Astrocyte of the spinal cord (primary cell): ENCODE measurements at places on chromosomes 6 and 20.

DNA sequence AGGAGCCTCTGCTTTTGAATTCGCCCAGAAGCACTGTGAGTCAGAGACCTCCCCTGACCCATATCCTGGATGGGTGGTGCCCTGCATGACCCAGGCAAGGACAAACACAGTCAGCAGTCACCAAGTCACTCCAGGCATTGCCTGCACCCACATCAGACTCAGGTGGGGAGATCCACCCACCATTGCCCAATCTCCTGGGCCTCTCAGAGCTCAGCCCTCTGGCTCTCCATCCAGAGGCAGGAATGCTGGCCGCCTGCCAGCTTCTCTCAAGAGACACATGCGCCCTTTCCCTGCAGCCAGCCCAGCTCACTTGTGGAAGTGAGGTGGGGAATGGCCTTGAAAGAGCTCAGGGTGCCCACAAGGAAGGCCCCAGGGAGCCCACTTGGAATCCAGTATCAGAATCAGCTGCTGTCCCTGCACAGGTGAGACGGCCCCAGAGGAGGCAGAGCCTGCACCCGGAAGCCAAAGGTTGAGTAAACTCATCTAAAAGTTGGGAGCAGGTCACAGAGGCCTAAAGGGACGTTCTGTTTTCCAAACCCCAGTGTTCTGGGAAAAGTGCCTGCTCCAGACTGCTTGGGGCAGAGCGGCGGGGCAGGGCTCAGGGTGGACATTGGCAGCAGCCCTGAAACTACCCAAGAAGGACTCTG, 129.8 kb downstream of the PREX1 start:
- peak; percentile 71 for DNase-seq

DNA sequence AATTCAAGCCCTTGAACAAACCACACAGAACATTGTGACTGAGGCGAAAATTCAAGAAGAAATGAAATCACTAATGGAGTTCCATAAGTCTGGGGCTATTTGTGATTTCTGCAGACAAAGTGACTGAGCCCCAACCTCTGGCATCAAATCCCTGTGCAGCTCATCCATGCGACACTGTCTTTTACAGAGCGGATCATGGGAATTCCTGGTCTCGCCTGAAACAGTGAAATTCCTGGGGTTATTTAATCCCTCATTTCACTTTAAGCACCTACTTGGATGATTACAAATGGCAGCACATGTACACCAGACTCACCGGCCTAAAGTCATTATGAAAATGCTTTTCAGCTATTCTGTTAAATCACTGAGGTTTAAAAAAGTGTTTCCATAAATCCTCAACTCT, 102.4 kb upstream of the CDH4 start:
- no peak for DNase-seq

DNA sequence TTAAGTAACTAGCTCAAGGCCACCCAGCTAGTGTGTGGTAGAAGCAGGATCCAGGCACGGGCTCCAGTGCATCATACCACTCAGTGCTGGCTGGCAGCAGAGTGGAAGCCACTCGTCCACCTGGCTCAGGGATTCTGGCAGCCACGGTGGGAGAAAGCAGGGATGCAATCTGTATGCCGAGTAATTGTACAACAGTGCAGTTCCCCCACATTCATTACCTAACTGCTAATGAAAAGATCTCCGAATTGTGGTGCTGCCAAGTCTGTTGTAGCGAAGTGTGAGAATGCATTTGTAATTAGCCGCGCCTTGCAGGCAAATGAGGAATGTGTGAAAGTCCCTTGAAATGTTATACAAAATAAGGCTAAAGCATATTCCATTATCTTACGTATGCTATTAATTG, 29.0 kb downstream of the KCNG1 start:
- no peak for DNase-seq

- DNase-seq, result no peak
Measured at GRCh38 chr20:52958211-52958610, 13.9 kb upstream of the TSHZ2 start.

DNA sequence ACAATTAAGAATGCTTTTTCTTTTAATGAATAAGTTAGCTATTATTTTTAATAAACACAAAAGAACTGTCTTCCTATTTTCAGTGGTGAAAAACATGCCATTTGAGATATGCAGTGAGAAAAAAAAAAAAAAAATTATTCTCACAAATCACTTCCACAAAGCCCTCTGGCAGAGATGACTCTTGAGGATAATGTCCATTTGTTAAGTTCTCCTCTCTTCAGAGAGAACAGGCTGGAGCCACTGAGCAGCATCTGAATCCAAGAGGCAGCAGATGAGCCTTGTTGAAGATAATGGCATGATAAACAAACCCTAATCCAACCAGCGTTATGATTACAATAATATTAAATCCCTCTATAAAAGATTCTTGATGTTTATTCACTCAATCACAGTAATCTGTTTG, 105.0 kb downstream of the PTPRK start:
- no peak for DNase-seq
